NCI-H526 treated with DMSO at 0.1 percent for 48 hours (cell line): ENCODE measurements at places on chromosomes 3 and 15.

- DNase-seq: peak; percentile 93
Observed at GRCh38 chr3:159839561-159840379, 148.9 kb upstream of the IL12A start.

- DNase-seq: no peak
Observed at GRCh38 chr3:58629629-58630028, 36.9 kb downstream of the FAM3D start.

GRCh38 chr3:42505849-42506410, 3.5 kb downstream of the VIPR1 start:
- no peak for DNase-seq

DNA sequence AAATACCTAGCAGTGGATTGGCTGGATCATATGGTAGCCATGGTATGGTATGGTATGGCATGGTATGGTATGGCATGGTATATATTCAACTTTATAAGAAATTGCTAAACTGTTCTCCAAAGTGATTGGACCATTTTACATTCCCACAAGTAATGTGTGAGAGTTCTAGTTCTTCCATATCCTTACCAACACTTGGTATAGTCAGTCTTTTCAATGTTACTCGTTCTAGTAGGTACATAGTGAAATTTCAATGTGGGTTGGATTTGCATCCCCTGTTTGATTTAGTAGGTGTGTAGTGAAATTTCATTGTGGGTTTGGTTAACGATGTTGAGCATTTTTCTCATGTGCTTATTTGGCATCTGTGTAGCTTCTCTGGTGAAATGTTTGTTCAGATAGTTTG, 154.3 kb downstream of the ITPR1 start:
- no peak for DNase-seq

DNA sequence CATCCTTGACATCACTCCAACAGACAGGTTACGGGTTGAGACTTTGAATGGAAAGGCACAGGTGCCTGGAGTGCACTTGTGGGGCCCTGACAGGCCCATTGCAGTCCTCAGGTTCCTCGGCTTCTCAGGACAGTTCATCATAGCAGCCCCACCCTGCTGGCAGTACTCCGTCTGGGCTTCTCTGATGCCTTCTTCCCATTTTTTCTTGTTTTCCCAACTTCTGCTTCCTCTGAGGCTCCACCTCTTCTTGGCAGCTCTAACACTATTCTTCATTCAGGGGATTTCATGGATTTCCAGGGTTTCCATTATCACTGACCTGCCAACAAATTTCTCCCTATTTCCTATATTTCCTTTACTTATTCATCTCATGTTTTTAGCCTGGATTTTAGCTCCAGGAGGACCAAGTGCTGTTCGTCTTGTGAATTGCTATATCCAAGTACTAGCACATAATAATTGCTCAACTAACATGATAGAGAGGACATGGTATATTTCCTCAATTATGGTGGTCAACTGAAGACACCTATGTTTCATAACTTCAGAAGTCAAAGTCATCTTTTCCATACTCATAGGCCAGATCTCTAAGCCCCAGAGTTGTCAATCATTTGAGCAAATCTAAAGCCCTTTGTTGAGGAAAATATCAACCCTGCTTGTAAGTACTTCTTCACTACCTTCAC, 16.2 kb downstream of the NCEH1 start:
- DNase-seq: no peak

DNA sequence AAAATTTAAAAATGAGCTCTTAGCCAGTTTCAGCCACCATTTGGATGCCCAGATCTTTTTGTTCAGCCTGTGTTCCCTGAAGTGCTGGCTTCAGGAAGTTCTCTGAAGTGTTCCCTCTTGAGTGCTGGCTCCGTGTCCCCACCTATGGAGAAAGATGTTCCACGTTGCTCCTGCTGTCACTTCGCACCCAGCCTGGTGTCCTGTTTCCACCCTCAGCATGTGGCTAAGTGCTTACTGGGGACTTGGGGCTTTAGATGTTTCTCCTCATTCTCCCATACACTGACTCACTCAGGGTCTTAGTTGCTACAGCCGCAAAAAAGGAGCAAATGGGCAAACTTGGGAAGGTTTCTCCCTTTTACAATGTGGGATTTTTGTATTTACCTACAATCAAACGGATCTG, 16.6 kb downstream of the CHCHD6 start:
- no peak for DNase-seq

GRCh38 chr3:127172781-127173515, 20.0 kb upstream of the PRR23E start:
- no peak for DNase-seq

- no peak for DNase-seq
Observed at GRCh38 chr15:70327856-70328678, 230.3 kb upstream of the TLE3 start.

GRCh38 chr15:69750253-69750652, 297.6 kb downstream of the RPLP1 start:
- no peak for DNase-seq

DNA sequence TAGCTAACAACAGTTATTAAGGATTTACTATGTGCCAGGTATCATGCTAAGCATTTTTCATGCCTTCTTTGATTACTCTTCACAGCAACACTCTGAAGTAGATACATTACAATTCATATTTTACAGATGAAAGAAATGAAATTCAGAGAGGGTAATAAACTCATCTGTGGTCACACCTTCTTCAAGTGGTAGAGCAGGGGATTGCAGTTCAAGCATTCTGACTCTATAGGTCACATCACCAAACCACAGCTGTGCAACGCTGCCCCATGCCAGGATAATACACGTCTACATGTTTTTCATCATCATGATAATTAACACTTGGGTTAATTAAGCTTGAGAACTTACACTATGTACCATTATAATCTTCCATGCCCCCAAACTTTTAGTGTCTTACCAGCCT, 98.5 kb downstream of the LRRC3B start:
- DNase-seq: no peak

DNA sequence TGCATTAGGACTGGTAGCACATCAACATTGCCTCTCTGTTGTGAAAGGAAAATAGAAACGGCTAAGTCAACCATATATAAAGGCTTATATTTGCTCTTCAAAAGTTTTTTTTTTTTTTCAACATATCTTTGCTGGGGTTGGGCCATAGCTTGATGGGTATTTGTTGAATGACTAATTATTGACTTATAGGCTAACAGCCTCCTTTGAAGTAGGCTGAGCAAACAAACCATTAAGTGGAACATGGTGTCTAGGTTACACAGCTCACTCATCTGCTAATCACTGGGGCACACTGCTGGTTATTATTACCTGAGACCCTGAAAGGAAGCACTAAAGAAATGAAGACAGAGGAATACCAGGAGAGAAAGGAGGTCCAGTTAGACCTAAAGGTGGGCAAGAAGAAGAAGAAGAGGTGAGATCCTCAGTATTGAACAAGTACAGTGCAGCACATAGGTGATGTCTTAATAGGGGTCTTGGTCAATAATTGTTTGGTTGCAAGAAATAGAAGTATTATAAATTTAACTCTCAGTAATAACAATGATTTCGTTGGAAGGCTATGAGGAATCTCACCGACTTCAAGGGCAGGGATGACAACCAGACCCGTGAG, 139.4 kb downstream of the RPLP1 start:
- peak; percentile 88 for DNase-seq

DNA sequence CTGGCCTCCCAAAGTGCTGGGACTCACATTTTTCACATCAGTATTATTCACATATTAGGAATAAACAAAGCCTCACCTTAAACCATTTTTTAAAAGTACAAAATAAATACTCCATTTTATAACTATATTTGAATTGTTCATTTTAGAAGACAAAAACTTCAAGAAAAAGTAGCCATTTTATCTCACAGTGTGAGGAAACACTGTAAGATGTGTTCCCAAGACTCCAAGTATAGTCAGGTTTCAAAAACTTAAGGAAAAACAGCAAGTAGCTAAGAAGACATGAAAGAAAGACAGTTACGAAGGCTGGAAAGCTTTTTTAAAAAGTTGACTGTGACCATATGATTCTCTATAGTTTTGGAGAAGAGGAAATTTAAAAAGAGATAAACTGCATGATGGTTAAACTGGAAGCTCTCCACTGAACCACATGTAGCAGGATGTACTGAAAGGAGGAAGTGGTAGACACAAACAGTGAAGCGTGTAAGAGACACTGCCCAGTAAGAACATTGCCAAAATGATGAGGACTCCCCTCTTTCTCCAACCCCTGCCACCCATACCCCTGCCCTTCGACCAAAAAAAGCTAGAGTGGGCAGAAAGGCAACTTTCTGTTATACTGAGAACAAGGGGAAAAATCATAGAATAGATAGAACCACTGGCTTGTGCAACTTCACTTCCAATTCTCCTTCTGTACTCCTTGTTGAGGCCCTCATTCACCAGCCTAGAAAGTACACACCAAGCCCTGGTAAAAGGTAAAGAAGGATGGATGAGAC, 6.2 kb upstream of the TMF1 start:
- no peak for DNase-seq

GRCh38 chr3:43181202-43181821, 75.4 kb upstream of the POMGNT2 start:
- no peak for DNase-seq

GRCh38 chr15:63136742-63137141, 15.1 kb downstream of the LACTB start:
- no peak for DNase-seq

- DNase-seq: no peak
Observed at GRCh38 chr15:31811641-31812040, 218.7 kb upstream of the CHRNA7 start.

GRCh38 chr15:21267226-21267625, 173.1 kb downstream of the POTEB3 start:
- DNase-seq: no peak

GRCh38 chr15:31740203-31740602, 290.1 kb upstream of the CHRNA7 start:
- DNase-seq: no peak

GRCh38 chr3:133169331-133170068, 131.3 kb downstream of the TMEM108 start:
- DNase-seq: no peak

- no peak for DNase-seq
Observed at GRCh38 chr15:34642247-34642646, 58.8 kb upstream of the GOLGA8B start.
